ENCODE measurements at places on chromosomes 6 and 20.

DNA sequence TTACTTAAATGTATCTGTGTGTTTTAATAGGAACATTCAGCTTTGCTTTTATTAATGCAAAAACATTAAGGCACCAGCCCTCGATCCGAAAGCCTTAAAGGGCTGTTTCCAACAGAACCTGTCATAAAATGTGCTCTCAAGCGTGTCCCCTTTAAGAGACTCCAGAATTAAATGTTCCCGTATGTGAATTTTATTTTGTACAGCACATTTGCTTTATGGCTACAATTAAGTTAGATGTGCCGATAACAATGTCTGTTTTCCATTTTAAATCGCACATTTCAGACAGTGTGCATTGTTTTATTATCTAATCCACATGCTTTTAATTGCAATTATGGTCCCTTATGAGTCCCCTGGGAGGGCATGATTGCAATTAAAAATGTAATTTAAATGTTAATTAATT is 198.9 kb downstream of the TSHZ2 start:
- DNase-seq = no peak

- no peak for DNase-seq
These were observed 1.2 kb downstream of the WTAP start for GRCh38 chr6:159728531-159728964.

DNA sequence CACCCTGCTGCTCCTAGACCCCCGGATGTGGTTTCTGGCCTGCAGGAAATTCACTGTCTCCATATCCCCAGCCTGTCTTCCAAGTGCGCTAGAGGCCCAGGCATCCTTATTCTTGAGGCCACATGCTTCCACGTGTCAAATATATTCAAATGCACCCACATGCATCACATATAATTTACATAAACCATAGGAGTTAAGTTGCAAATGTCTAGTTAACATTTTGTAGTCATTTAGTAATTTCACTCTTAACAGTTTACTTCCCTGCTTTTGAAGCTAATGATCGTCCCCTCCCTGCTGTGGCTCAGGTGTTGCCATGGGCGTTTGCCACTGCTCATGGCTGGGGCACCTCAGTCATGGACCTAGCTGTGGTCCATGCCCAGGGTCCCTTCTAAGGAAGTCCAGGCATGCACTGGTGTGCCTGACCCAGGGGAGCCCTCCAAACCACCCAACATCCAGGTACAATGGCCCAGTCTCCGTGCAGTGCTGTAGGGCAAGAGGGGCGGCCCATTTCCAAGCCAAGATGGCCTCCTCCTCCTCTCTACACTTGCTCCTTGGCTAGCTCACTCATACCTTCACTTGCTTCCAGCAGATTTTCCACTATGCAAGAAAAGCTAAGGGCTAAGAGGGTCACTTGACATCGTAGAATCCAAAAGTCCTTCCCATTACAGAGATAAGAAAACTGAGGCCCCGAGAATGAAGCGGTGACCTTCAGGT is 42.4 kb downstream of the FGD2 start:
- no peak for DNase-seq

- DNase-seq = no peak
These were observed 193.5 kb downstream of the UBE3D start for GRCh38 chr6:82872185-82872584.

- no peak for DNase-seq
These were observed 101.7 kb upstream of the PMEPA1 start for GRCh38 chr20:57811374-57812020.

DNA sequence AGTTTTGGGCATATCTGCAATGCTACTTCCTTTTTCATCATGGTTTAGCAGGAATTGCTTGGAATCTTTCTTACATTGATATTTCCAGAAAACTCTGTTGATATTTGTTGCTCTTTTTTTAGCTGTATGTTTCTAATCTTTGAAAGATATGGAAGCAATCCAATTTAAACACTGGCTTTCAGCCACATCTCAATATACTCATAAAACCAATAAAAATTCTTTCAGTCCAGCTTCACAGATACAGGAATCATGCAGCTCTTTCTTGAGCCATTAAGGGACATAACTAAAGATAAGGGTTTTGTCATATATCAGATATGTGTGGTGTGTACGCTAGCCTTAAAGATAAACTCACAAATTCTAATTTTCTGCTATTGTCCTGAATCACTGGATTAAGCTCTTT is 47.4 kb downstream of the PKIB start:
- no peak for DNase-seq

Data from suppressor macrophage treated with lipopolysaccharide for 1 hour (primary cell).